ENCODE measurements at places on chromosomes 12 and 14.

- DNase-seq = no peak
These were observed 1717.7 kb upstream of the SEL1L start for GRCh38 chr14:83251402-83251801.

DNA sequence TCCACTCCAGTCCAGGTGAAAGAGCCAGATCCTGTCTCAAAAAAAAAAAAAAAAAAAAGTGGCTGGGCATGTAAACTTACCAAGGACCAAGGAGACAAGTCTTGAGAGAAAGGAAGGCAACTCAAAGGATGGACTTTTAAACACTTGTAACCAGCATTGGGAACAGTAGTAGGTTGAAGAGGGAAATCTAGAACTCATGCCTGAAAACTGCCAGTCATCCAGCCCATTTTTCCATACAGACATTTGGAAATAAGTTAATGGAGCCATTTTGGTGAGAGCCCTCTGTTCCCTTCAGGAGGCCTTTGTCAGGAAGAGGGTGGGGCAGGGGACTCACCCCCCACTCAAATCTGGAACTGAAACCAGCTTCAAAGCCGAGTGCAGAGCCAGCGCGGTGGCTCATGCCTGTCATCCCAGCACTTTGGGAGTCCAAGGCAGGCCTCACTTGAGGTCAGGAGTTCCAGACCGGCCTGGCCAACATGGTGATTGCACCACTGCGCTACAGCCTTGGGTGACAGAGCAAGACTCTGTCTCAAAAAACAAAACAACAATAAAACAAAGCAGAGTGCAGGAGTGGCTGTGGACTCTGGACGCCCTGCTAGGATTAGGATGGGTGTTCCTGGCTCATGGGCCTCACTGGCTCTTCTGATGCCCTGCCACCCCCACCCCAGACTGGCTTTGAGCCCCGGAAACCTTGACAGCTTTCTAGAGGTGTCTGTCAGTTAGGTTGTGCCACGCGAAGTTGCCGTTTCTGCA is 1.6 kb upstream of the MLXIP start:
- no peak for DNase-seq

GRCh38 chr12:131862600-131862993 is 31.8 kb upstream of the ULK1 start:
- DNase-seq = no peak

GRCh38 chr12:68944296-68945076 is 11.5 kb upstream of the CPM start:
- DNase-seq = no peak

- DNase-seq = no peak
These were observed 19.2 kb downstream of the DCAF4 start for GRCh38 chr14:72945356-72946027.

DNA sequence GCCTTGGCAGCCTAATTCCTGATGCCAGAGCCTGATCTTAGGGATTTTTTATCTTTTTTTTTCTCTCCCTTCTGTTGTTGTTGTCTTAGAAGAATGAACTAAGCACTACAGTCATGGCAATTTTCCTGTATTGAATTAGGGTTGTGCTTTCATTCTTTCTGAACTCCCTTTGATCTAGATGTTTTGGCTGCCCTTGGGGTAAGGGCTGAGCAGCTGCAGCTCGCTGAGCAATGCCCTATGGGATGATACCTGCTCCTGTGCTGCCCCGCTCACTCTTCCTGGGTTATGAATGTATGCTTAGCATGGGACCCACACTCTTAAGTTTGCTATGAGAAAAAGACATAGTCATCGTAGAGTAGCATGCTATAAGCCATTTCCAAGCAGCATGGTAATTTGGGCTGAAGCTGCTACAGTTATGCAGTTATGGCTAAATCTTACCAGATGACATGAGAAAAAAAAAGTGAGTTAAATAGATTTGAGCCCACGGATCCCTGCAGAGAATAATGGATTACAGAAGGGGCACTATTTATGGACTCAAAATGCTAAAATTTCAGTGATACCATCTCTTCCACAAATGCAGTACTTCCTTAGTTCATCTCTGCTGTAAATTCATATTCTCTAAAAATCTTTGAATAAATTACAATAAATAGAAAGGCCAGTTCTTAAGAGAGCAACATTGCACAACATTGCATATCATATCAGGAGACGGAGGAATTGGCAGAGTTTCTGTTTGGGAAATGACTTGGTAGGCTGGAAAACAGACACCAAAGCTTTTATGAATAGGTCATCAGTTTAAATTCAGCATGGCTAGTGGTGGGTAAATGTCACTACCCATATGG is 79.2 kb upstream of the PTHLH start:
- no peak for DNase-seq

GRCh38 chr14:88333036-88333435 is 10.0 kb upstream of the KCNK10 start:
- DNase-seq = no peak

DNA sequence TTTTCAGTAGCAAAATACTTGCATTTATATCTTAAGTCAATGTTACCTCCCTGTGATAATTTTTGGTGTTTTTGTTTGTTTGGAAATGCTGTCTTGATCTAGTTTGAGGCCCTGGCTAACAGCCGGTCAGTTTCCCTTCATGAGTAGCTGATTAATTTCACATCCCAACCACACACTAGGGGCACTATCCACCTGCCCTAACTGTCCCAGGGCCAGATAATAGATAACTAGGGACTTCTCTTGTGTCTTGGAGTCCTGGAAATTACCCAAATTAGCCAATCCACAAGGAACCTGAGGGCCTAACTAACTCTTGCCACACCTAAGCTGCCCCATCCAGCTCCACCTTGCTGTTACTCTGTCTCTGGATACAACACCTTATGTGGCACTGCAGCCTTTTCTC is 399.9 kb downstream of the FOXG1 start:
- DNase-seq = no peak

GRCh38 chr14:62006116-62006731 is 244.0 kb downstream of the SNAPC1 start:
- no peak for DNase-seq

DNA sequence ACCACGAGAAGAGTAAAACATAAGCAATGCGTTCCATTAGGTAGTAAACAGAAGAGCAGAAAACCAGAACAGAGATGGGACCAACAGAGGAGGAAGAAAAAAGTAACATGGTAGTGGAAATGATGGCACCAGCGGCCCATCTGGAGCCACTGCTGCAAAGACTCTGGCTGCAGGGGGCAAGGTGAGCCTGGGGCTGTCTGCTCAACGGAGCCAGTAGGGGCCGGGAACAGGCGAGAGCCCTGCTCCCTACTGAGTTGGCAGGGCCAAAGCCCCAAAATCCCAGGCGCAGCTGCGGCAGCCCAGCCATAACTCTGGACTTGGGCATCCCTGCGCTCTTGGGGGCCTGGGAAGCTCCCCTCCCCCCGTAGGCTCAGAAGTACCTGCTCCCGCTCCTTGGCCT is 28.5 kb upstream of the PYGL start:
- DNase-seq = no peak

DNA sequence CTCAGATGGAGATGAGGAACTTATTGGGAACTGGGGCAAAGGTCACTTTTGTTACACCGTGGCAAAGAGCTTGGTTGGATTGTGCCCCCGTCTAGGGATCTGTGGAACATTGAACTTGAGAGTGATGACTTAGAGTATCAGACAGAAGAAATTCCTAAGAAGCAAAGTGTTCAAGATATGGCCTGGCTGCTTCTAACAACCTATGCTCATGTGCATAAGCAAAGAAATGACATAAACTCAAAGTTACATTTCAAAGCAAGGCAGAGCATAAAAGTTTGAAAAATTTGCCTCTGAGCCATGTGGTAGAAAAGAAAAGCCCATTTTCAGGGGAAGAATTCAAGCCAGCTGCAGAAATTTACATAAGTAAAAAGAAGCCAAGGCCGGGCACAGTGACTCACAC is 21.5 kb upstream of the RAP1B start:
- no peak for DNase-seq

DNA sequence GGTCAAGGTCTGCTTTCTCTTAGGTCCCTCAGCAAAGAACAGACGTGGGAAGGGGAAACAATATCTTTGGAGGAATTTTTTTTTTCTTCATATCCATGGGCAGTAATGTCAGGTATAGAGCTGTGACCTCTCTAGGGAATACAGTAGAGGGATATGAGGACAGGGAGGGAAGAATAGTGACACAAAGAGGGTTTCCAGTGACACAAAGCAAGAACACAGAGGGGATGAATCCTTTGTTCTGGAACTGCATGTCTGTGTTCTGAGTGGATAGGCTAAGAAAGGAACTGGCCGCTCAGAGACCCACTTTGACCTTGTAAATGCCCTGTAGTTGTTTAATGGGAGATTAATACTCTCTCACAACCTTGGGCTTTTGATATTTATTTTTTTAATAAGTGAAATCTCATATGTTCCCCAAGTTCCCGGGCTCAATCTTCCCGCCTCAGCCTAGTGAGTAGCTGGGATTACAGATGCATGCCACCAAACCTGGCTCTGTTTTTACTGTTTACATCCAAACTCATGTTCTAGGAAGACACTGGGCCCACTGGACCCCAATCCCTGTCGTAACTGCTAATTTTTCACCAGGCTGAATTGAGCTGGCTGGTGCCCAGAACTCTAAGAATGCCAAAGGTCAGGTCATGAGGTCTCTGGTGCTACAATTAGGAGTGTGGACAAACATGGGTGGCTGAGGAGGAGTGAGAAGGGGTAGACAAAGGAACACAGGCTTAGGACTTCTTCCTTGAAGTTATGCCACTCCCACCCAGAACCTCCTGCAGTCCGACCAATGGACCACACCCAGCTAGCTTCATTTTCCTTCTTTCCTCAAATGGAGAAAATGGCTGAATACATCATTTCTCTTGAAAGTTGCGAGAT is 9.1 kb upstream of the PLEKHH1 start:
- no peak for DNase-seq

GRCh38 chr14:95346820-95347219 is 27.1 kb upstream of the CLMN start:
- DNase-seq = no peak

DNA sequence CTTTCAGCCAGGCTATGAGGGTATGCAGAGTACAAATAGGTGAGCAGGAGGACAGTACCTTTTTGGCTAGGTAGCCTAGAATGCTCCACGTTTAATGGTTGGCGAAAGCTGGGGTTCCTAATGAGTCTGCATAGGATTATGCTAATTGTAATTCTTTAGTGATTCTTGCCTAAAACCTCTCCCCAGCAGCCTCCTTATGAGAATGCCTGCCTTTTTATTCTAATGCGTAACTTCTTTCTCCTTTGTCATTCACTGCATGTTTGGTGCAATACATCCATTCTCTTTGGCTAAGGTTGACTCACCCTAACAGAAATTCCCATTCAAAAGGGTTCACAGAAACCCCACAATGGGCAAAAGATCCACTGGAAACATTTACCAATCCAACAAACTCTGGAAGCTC is 752.2 kb downstream of the FSCB start:
- DNase-seq = no peak

GRCh38 chr14:69244946-69245345 is 15.0 kb upstream of the GALNT16 start:
- no peak for DNase-seq

GRCh38 chr12:31773867-31774266 is 45.0 kb upstream of the AMN1 start:
- no peak for DNase-seq

GRCh38 chr14:105029402-105029801 is 8.5 kb upstream of the CDCA4 start:
- DNase-seq = no peak

GRCh38 chr12:101782273-101782731 is 43.0 kb upstream of the SYCP3 start:
- no peak for DNase-seq

- no peak for DNase-seq
These were observed 1.4 kb upstream of the FOXN4 start for GRCh38 chr12:109310247-109311125.

GRCh38 chr12:120352117-120352516 is 16.8 kb downstream of the MSI1 start:
- no peak for DNase-seq

DNA sequence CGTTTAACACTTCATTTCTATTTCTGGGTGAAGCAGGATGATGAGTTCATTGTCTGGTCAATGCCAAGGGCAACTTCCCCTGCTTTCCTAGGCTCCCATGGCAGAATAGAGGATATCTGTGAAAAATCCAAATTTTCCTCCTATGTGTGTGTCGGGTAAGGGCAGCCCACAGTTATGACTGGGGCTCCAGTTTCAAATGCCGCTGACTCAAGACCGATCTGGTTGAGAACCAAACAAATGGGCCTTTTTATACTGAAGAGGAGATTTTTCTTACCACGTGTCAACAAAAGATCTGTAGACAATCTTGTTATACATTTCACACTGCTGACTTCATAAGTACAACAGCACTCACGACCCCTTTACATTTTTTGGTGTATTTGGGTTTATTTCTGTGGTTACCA is 120.8 kb downstream of the CHST11 start:
- no peak for DNase-seq

DNA sequence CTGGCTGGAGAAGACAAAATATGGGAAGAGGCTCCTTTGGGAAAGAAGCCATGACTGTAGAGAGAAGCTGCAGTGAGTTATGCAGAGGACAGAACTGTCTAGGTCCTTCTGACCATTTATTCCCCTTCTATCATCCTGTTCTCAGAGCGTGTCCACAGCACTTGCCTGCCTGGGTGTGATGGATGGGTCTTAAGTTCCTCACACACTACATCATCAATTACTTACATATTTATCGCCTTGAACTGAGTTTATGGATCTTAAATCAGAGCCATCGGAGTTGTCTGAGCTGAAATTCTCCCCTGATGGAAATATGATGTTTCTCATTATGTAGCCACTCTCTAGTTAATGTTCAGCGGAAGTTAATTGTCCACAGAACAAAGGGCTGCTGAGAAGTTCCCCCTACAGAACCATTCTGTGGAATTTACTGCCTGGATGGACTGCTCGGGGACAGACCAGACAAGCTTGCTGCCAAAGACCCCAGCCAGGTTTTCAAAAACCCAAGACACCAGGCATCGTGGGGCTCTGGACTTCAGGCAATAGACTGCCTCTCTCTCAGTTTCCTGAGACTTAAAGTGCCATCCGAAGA is 232.5 kb upstream of the NOS1 start:
- no peak for DNase-seq

DNA sequence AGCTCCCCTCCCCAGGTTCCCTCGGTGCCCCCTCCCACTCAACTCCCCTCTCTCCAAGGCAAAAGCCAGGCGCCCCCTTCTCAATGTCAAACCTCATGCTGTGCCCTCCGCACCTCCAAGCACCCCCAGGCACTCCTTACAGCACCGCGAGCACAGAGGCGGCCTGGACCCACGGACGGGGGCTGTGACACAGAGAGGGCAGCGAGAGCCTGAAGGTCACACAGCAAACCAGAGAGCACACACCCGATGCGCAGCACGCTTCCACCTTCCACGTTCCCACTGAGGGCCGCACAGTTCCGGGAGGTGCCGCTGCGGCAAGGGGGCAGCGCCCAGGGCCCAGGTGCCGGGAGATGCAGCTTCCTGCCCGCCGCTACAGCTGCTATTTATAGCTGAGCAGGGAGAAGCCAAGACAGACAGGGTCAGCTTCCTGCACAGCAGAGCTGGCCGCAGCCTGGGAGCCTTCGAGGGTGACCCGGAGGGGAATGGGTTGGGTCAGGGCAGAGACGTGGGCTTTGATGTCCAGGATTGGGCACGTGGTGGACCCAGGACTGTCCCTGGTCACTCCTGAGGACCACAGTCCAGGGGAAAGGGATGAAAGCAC is 12.9 kb downstream of the NCOR2 start:
- DNase-seq = no peak
